ENCODE measurements at places on chromosomes 6 and 20. TPM values are rescaled to one million over a fixed set of nuclear protein-coding genes. Genes with fewer than 3 reads are reported as not detected.

GRCh38 chr6:79038061-79038460, 40.0 kb downstream of the PHIP start:
- no peak for DNase-seq
- H3K4me3 ChIP-seq: no peak overlapping the region
- H3K4me1 ChIP-seq: no peaks in the 10 kb centered on the region
- no peaks in the 10 kb centered on the region for H3K27me3 ChIP-seq
- no peak overlapping the region for H3K27ac ChIP-seq

Gene PLA2G7
- not detected for total RNA-seq

DNA sequence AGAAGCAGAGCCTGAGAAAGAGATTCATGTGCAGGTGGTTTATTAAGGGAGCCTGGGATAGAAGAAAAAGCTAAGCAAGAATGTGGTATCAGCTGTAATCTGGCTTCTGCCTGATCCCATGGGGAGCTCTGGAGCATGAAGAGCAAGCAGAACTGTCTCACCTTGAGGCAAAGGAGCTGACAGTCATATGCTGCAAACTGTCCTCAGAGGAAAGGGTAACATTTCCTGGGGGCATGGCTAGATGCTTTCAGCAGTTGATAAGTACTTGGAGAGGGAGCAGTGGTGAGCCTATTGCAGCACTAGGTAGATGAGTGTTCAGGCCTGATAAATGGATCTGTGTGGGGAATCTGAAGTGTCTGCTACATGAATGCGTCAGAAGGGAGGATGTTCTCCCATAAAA, 621.5 kb upstream of the BTBD3 start:
- H3K27me3 ChIP-seq: no peaks in the 10 kb centered on the region
- H3K4me1 ChIP-seq: no peaks in the 10 kb centered on the region
- DNase-seq: no peak
- no peaks in the 10 kb centered on the region for H3K36me3 ChIP-seq
- H3K4me3 ChIP-seq: no peak overlapping the region

GRCh38 chr6:18259675-18260447, 4.5 kb downstream of the DEK start:
- no peak for DNase-seq
- peaks cover 27% of the 10 kb centered on the region for H3K36me3 ChIP-seq
- no peak overlapping the region for H3K27ac ChIP-seq

- H3K4me3 ChIP-seq: no peak overlapping the region
- no peak for DNase-seq
- no peaks in the 10 kb centered on the region for H3K27me3 ChIP-seq
- no peaks in the 10 kb centered on the region for H3K4me1 ChIP-seq
- no peak overlapping the region for H3K27ac ChIP-seq
Observed at GRCh38 chr6:106829451-106829850, 145.1 kb downstream of the CD24 start.

Gene CYP21A2
- total RNA-seq: 0.32 TPM

GRCh38 chr6:38164131-38164481, 344.6 kb downstream of the ZFAND3 start:
- no peaks in the 10 kb centered on the region for H3K36me3 ChIP-seq
- H3K4me1 ChIP-seq: no peaks in the 10 kb centered on the region
- no peak for DNase-seq
- no peaks in the 10 kb centered on the region for H3K27me3 ChIP-seq
- no peak overlapping the region for H3K27ac ChIP-seq

- no peaks in the 10 kb centered on the region for H3K27me3 ChIP-seq
- H3K36me3 ChIP-seq: no peaks in the 10 kb centered on the region
- peak overlapping the region; percentile 92 for H3K4me3 ChIP-seq
- DNase-seq: peak; percentile 26
- H3K27ac ChIP-seq: peak overlapping the region; percentile 72
Observed at GRCh38 chr20:32359633-32360332, 1.7 kb downstream of the ASXL1 start.

DNA sequence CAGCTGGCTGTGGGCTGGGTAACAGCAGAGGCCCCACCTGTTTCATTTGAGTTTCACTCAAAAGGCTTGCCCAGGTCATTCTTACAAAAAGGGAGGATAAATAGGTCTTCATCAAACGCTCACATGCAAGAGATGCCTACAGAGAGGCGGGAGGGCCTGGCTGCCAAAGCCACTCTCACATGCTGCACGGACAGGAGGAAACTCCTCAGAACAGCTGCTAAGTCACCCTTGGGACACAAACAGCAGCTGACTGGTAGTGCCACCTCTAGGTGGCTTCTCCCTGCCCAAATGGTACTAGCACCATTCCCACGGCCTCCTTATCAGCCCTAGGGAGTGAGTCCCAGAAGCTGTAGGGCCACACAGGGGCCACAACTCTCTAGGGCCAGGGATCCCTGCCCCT, 23.8 kb downstream of the SLC22A23 start:
- H3K4me1 ChIP-seq: no peaks in the 10 kb centered on the region
- no peak for DNase-seq
- no peak overlapping the region for H3K27ac ChIP-seq
- no peaks in the 10 kb centered on the region for H3K36me3 ChIP-seq
- H3K27me3 ChIP-seq: peaks cover 1% of the 10 kb centered on the region

DNA sequence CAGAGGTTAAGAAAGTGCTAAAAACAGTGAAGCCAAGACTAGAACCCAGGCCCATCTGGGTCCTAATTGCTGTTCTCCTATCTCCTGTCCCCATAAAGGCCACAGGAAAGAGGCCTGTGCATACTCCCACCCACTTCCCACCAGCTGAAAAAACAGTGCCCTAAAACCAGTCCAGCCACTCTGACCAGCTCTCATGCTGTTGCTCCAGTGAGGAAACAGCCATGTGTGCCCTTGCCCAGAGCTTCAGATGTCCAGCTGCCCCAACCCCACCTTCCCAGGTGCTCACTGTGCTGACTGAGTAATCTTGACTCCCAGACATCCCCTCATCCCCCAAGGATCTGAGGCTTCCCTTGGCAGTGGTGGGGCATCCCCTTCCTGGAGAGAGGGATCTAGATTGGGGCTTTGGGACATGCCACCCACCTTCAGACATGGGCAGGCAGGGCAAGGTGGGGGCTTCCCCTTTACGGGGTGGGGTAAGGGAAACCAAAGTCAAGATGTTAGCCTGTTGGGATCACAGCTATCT, 28.7 kb downstream of the KCNK5 start:
- no peak overlapping the region for H3K27ac ChIP-seq
- H3K27me3 ChIP-seq: no peaks in the 10 kb centered on the region
- no peak for DNase-seq
- H3K4me3 ChIP-seq: no peak overlapping the region
- H3K4me1 ChIP-seq: no peaks in the 10 kb centered on the region
- H3K36me3 ChIP-seq: no peaks in the 10 kb centered on the region

Gene EYS
- total RNA-seq: 0.27 TPM

DNA sequence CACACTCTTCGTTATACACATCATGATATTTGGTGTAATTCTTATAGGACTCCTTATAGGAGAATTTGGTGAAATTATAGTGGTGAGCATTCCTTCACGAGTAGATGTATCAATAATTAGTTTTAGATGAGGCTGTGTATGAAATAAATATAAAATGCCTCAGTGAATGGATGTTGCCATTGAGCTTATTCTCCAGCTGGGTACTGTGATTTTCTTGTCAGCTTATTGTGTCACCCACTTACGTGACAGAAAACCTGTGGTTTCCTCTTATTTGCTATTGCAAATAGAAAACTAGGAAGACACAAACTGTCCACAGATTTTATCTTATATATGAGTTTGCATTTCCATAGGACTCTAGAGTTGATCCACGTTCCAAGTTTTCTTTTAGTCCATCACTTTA, 439.9 kb upstream of the RNF217 start:
- no peak overlapping the region for H3K4me3 ChIP-seq
- no peak for DNase-seq
- no peak overlapping the region for H3K27ac ChIP-seq
- H3K4me1 ChIP-seq: no peaks in the 10 kb centered on the region

Gene GATA5
- total RNA-seq: not detected

DNA sequence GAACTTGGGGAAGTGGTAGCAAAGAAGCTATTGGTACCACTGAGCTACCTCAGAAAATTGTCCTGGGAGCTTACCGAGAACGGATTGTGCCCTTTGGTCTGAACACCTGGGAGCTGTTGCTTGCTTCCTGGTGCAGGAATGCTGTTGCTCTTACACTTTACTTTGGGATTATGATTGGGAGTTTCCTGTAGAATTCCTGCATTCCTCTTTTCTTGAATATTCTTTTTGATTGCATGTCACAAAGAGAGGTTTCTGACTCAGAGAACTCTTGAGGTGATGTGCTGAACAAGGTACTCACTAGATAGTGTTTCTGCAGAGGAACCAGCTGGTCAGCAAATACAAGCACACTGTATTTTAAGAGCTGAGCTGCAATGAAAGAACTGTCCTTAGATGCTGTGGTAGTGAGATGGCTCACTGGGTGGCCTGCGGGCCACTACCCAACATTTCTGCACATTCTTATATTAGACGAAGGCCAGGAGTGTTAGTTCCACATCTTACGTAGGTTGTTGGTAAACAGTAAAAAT, 35.0 kb downstream of the LRRC1 start:
- H3K27ac ChIP-seq: no peak overlapping the region
- no peak overlapping the region for H3K4me3 ChIP-seq
- no peak for DNase-seq
- H3K36me3 ChIP-seq: no peaks in the 10 kb centered on the region
- H3K27me3 ChIP-seq: no peaks in the 10 kb centered on the region

Gene MLIP
- total RNA-seq: 11.6 TPM

DNA sequence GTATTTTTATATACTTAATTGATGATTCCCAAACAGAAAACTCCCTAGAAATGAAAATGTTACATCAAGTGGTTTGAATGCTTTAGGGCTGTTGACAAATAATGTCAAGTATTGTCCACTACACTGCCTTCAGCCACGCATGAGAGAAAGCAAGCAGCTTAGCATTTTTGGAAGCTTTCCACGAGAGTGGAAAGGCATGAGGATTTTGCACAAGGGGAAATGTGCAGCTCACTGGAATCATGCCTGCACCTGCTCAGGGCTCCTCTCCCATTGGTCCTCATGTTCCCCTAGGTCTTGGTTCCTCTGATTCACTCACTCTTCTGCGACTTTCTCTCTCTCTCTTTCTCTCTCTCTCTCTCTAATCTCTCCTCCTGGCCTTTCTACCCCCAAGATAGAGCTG, 439.5 kb upstream of the CDH4 start:
- DNase-seq: no peak
- H3K27ac ChIP-seq: no peak overlapping the region
- no peaks in the 10 kb centered on the region for H3K4me1 ChIP-seq
- H3K4me3 ChIP-seq: no peak overlapping the region

DNA sequence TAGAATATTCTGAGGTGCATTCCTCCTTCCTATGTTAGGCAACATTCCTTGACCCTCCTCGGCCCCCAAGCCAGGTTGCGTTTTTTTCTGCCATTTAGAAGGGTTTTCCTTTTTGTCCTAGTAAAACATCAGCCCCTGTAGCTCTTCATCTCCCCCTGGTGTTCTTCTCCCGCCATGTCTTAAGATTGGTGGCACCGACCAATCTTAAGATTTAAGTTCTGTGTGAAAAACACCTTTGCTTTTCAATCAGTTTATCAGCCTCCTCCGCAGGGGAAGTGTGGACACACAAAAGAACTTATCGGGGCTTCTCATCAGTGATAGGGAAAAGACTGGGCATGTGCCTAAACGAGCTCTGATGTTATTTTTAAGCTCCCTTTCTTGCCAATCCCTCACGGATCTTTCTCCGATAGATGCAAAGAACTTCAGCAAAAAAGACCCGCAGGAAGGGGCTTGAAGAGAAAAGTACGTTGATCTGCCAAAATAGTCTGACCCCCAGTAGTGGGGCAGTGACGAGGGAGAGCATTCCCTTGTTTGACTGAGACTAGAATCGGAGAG, 719 bp upstream of the EDN1 start:
- peak overlapping the region; percentile 50 for H3K4me3 ChIP-seq
- H3K36me3 ChIP-seq: peaks cover 32% of the 10 kb centered on the region
- peak overlapping the region; percentile 98 for H3K27ac ChIP-seq

GRCh38 chr6:73585566-73586415, 65.0 kb upstream of the EEF1A1 start:
- no peaks in the 10 kb centered on the region for H3K36me3 ChIP-seq
- DNase-seq: peak; percentile 91
- no peaks in the 10 kb centered on the region for H3K27me3 ChIP-seq
- H3K27ac ChIP-seq: peak overlapping the region; percentile 95
- peak overlapping the region; percentile 11 for H3K4me3 ChIP-seq

Gene TCP1
- 302 TPM for total RNA-seq

DNA sequence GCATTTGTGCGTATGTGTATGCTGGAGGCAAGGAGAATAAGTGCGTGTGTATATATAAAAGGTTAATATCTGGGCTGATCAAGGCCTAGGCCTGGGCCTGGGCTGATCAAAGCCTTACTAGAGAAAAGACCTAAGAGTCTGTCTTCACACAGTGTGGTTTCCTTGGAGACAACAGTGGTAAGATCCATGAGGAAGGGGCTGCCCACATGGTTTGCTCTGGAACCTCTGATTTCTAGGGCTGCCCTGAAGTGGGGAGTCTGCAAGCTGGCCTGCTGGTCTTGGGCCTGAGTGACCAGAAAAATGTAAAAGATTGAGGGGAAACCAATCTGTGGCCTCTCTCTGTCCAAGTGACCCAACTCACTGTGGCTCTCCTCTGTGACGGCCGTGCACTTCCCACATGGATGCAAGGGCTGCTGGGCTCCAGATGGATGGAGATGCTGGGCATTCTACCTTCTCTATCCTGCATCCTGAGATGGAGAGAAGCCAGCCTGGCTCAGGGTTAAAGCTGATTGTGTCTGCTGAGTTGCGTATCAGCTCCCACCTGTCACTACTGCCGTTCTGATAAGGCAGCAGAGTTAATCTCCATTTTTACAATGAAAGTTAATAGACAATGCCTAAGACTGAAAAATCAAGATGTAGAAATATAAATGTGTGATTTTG, 90.3 kb upstream of the NXT1 start:
- no peak overlapping the region for H3K27ac ChIP-seq
- DNase-seq: no peak
- no peaks in the 10 kb centered on the region for H3K36me3 ChIP-seq
- peaks cover 39% of the 10 kb centered on the region for H3K4me1 ChIP-seq
- H3K4me3 ChIP-seq: no peak overlapping the region

DNA sequence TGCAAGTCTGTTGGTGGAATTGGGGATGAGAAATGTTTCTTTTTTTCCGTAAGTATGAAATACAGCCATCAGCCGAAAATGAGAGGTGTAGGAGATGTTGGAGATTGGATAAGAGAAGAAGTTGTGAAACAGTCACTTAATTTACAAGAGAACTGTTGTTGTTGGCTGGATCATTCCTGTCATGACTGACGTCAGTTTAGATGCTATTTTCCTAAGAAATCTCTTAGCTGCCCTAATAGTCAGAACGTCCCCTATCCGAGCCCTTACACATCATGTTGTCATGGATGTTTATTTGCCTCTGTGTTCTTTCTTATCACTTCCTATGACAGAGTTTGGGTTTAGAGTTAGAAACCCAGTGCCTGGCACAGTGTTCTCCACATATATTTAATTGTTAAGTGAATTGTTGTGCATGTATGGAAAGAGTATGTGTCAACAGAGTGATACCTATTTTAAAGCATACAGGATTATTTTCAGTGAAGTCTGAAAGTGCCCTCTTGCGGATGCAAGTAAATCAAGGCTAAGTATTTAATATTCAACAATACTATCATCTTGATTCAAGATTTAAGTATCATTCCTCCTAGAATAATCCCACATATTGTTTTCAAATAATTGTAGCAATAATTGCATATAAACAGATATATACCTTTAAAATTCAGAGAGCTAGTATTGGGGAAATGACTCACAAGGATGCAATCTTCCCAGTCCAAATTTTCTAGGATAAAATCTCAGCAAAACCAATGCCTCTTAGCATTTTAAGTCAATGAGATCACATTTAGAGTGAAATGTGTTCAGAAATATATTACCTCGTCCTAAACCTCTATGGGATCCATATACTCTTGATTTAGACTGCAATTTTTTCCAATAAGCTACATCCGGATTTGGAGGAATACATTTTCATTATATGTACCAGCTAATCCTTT, 309.9 kb upstream of the NOX3 start:
- no peaks in the 10 kb centered on the region for H3K27me3 ChIP-seq
- DNase-seq: peak; percentile 71
- no peak overlapping the region for H3K4me3 ChIP-seq
- H3K4me1 ChIP-seq: peaks cover 19% of the 10 kb centered on the region
- peak overlapping the region; percentile 54 for H3K27ac ChIP-seq
- H3K36me3 ChIP-seq: no peaks in the 10 kb centered on the region
